CD4-positive, alpha-beta T cell treated with Interferon alpha-2 for 1 hour (primary cell): ENCODE measurements at places on chromosomes 6 and 20.
A peak's percentile ranks its signal among the peaks of the same experiment; 100 is the strongest.

DNA sequence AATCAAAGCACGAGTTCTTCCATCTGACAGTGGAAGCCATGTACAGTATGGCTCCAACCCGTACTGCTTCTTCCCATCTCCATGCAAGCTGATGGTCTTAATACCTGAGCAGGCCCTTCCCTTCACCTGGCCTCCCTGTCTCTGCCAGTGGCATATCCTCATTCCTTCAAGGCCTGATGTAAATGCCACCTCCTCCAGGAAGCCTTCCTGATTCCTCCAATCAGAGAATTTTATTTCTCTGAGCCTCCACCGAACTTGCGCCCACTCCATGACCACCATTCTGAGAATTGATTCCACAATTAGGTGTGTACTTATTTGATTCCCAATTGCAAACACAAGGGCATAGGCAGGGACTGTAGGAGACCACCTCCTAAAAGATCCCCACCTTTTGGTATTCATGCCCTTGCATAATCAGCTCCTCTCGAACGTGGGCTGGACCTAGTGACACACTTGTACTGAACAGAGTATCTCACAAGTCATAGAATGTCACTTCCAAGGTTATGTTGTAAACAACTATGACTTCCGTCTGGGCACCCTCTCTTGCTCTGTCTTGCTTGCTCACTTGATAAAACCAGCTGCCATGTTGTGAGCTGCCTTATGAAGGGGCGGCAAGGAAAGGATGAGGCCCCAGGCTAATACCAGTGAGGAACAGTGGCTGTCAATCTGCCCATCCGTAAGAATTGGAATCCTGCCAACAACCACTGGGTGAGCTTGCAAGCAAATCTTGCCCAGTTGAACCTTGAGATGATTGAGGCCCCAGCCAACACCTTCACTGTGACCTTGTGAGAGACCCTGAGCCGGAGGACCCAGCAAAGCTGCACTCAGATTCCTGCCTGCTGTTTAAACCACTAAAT is 38.8 kb downstream of the CPNE5 start:
- no peak for DNase-seq

DNA sequence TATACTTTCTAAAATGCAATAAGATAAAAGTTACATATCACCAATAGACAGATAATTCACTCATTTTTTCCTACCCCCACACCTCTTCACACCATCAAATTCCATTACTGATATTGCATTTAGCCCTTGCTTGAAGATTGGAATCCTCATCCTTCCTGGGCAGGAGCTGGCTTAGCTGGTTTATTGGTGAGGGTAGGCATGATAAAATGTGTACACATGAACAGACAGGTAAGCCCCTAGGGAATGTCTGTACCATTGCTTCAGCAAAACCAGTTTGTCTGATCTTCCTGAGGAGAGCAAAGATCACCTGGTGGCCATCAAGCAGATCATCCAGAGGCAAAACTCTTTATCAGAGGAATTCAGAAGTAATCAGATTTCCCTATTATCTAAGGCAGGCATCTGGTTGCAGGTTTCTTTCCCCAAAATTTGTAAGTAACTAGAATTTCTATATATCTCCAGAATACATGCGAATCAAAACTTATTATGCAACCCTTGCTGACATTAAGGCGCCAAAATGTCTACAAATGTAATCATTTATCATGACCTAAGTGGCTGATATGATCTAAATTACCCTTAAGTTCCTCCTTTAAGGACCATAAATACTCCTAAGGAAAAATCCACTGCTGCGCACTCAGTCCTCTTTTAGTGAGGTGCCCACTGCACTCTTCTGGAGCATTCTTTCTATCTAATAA is 6.6 kb upstream of the FABP7 start:
- DNase-seq: no peak

DNA sequence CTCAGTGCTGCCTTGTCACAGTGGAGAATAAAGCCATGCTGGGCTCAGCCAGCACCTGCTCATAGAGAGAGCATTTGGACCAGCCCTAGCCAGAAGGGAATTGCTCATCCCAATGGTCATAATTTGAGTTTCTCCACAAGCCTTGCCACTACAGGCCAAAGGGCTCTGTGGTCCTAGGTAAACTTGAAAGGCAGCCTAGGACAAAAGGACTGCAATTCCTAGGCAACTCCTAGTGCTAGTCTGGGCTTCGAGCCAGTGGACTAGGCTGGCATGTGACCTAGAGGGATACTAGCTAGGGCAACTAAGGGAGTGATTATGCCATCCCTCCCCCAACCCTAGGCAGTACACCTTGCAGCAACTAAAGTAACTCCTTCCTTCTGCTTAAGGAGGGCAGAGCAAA is 516.2 kb downstream of the BCKDHB start:
- DNase-seq: no peak

- DNase-seq: no peak
Observed at GRCh38 chr6:104402572-104402971, 457.1 kb downstream of the HACE1 start.

DNA sequence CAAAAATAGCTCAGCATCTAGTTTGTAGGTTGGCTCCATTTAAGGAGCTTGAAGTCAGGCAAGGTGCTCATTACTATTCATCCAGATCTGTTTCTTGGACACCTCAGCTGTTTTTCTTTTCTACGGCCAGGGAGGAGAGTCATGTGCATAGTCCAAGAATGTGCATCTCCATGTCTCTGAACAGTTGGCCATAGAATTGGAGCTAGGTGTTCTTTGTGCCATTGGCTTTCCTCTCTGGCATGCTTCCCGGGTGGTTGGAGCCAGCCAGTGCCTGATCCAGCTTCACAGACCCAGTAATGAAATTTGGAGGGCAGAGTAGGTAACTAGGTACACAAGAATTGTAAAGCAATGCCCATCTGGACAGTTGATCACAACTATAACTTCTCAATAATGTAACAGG is 21.6 kb downstream of the EYA4 start:
- no peak for DNase-seq

GRCh38 chr20:60789399-60789798 is 462.7 kb upstream of the CDH4 start:
- DNase-seq: no peak

- no peak for DNase-seq
Observed at GRCh38 chr6:167235005-167235404, 56.1 kb upstream of the UNC93A start.

GRCh38 chr6:14258695-14259593 is 141.4 kb downstream of the CD83 start:
- no peak for DNase-seq

- no peak for DNase-seq
Observed at GRCh38 chr6:108946695-108947094, 98.5 kb downstream of the ARMC2 start.

- DNase-seq: no peak
Observed at GRCh38 chr6:109164331-109164730, 69.0 kb downstream of the CEP57L1 start.

DNA sequence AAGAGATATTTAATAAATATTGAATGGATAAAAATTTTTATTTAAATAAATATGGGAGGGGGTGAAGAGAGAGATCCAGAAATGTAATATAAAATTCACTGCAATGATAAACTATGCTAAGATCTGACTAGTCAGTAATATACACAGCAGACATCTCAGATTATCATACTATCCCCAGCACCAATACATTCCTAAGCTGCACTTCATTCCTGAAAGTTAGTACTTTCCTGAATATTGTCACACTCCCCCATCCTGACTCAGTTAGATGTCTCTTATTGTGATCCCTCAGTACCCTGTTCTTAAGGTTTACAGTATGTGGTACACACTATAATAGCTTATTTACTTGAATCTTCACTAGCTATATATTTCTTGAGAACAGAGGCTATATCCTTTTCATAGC is 88.3 kb upstream of the KCNQ5 start:
- DNase-seq: no peak

DNA sequence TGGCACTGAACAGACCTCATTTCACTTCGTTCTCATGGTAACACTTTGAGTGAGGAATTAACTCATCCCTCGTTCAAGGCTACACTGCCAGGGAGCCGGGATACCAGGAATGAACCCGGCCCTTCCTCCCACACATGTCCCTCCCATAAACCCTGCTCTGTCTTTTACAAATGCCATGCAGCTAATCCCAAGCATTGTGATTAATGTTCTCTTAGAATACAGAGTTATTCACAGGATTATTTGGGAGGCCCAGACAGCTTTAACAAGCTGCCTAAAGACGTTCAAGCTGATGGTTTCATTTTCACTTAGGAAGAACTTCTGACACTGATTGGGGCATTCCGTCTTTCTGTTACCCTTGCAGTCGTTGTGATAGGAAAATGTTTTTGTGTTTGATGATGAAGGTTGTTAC is 42.5 kb upstream of the CD83 start:
- DNase-seq: peak; percentile 75

DNA sequence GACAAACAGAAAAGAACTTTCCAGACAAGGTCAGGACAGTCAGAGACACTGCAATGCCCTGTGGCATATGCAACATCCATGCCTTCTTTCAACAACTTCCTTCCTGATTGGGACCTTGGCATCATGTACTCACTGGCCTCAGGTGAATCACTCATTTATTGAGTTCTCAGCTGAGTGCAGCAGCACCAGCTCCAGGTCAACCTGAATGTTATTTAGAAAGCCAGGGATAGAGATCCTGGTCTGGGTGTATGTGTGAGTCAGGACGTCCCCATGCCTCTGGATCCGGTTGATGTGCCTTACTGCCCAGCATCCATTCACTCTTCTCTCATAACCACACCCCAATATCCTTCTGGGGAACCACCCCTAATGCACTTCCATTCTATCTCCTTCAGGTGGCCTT is 54.4 kb downstream of the SNRNP48 start:
- DNase-seq: no peak

- no peak for DNase-seq
Observed at GRCh38 chr6:93017213-93017612, 402.1 kb downstream of the EPHA7 start.

DNA sequence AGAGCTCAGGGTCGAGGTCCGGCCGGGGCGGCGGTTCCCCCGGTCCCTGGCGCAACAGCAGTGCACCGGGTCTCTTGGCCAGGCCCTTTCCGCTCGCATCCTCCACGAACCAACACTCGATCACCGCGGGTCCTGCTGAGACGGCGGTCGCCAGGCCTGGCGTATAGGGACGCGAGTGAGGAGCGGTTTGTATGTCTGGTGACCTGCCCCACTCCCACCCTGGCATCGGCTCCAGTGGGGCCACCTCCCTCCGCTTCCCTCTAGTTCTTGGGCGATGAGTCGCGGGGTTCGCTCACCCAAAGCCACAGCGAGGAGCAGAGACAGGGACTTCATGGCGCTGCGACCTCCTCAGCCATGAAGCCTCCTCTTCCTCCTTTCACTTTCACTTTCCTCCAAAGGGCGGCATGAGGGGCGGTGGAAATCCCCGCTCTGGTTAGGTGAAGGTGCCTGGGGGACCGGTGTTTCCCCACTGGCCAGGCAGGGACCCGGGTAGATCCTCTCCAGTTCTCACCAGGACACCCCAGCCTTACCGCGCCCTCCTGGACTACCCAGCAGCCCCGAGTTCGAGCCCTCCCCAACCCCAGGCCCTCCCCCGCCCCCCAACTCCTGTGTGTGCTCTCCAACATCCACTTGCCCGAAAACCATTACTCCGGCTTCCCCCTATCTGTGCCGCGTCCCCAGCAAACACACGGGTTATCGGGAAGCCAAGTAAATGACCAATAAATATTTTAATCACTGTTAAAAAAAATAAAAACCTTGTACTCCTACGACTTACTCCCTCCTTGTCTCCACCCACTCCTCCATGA is at the start of gene TAPBP:
TAPBP (minus strand) TSS at position 370 of the 806 bp plus-strand sequence; CDS start at position 333, 37 bp downstream.
- peak; percentile 94 for DNase-seq

GRCh38 chr20:34165018-34165619 is 53.1 kb upstream of the EIF2S2 start:
- DNase-seq: no peak

GRCh38 chr6:44699082-44699481 is 311.6 kb downstream of the CDC5L start:
- DNase-seq: no peak

DNA sequence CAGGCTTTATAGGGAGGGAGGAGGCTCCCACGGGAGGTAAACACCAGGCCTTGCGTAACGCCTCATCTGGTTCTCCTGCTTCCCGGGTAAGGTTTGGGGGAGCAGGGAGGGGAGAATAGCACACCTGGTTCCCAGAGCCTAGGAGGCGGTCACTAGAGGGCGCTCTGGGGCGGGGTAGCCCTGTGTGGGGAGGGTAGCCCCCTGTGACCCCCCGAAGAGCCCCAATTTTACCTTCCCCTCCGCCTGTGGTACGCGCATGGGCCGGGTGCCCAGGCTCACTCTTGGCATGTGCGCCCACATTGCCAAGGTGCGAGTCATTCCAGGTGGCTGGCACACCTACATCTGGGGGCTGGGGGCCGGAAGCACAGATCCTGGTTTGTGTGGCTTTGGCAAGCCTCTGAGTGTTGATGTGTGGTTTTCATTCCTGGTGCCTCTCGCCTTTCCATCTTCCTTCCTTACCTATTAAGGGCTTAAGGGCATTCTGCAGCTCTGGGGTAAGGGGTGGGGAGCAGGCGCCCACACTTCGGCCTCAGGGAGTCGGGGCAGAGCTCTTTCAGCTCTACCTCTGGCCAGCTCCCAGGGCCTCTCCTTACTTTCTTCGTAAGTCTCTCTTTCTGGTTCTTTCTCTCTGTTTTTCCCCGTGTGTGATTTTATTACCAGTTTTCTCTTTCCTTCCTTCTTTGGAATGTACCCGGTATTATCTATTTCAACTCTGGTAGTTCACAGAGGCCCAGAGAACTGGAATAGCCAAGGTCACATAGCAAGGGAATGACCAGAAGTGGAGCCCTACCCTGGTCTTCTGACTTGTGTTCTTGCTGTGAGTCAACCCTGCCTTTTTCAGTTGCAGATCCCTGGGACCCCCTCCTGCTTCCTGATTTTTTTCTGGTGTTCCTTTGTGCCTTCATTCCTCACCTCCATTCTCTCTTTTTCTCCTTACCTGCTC is 492 bp upstream of the RNF39 start:
- DNase-seq: no peak

GRCh38 chr6:81792826-81793225 is 40.3 kb upstream of the TENT5A start:
- DNase-seq: no peak

- peak; percentile 41 for DNase-seq
Observed at GRCh38 chr20:50191065-50191543, 474 bp downstream of the CEBPB start.

GRCh38 chr20:23091721-23092383 is 5.7 kb upstream of the CD93 start:
- no peak for DNase-seq

DNA sequence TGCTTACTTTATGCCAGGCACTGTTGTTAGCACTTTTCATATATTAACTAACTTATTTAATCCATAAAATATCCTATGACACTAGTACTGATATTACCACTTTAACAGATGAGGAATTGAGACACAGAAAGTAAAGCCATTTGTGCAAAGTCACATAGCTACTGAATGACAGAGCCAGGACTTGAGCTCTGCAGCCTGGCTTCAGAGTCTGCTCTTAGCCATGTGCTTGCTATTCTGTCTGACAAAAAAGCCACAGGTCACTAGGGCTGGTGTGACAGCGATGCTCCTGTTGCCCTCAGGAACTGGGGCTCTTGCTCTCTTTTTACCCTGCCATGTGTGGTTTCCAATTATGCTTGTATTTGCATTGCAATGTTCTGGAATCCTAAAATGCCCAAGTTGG is 44.7 kb upstream of the RNF8 start:
- no peak for DNase-seq

DNA sequence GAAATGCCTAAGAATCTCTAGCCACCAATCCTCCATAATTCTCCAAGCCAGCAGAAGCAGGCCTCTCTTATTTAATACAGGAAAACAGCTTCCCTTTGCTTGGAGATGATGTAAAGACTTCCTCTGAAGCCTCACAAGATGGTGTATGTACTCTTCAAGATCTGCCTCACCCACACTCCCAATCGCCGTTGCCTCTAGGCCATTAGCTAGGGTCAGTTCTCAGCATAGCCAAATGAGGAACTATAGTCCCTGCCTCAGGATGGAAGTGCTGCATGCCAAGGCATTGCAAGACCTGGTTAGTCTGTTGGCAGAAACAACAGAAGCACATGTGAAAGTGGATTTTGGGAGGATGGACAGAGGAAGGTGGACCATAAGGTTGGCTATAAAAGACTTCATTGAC is 139.1 kb downstream of the SCML4 start:
- no peak for DNase-seq
